ENCODE measurements at places on chromosomes 5 and 9.

DNA sequence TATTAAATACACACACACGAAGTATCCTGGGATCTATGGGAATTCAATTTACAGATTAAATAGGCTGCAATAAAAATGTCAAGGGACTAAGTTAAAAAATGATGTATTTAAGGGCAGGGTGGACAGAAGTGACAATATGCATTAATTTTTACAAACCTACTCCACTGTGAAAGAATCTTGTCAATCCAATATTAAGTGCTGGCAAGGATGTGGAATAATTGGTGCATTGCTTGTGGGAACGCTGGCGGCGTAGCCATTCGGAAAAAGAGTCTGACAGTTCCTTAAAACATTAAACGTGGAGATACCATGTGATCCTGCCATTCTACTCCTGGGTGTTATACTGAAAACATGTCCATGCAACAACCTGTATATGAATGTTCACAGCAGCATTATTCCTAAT lies 4.2 kb downstream of the CDC14B start:
- DNase-seq: no peak

DNA sequence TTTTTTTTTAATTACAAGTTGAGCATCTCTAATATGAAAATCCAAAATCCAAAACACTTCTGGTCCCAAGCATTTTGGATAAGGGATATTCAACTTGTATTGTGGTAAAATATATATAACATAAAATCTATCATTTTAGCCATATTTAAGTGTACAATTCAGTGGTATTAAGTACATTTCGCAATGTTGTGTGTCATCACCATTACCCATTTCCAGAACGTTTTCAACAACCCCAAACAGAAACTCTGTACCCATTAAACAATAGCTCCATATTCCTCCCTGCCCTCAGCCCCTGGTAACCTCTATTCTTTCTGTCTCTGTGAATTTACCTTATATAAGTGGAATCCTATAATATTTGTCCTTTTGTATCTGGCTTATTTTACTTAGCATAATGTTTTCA lies 24.9 kb downstream of the TICAM2 start:
- no peak for DNase-seq

DNA sequence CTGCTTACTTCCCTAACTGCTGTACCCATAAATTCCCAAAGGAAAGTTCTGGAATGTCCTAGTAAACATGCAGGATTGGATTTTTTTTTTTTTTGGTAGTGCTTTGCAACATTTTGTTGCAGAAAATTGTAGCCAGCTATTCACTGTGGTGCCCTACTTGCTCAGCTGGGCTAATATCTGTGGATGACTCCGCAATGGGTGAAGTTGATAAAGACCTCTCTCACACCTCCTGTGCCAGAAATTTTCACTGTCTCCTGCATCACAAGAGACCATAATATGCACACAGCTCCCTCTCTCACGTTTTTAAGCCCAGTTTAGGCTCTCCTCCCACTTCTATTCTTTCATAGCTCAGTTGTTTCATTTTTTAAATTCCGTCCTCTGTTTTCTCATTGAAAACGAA lies 136.5 kb upstream of the C6 start:
- DNase-seq: no peak

DNA sequence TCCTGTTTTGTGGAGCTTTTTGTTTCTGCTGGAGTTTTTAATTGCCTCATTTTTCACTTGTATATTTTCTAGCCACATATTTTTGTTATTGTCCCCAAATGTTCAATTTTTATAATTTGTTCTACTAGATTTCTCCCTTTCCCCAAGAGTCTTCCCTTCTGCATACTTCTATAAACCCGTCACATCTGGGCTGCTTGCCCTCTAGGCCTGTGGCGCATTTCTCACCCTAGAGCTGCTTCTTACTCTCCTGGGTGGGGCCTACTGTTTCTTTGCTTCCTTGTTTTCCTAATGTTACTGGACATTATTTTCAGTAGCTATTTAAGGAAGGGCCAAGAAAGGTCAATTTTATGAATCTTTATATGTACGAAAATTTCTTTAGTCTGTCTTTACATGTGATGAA lies 51.5 kb downstream of the NXNL2 start:
- DNase-seq: no peak

DNA sequence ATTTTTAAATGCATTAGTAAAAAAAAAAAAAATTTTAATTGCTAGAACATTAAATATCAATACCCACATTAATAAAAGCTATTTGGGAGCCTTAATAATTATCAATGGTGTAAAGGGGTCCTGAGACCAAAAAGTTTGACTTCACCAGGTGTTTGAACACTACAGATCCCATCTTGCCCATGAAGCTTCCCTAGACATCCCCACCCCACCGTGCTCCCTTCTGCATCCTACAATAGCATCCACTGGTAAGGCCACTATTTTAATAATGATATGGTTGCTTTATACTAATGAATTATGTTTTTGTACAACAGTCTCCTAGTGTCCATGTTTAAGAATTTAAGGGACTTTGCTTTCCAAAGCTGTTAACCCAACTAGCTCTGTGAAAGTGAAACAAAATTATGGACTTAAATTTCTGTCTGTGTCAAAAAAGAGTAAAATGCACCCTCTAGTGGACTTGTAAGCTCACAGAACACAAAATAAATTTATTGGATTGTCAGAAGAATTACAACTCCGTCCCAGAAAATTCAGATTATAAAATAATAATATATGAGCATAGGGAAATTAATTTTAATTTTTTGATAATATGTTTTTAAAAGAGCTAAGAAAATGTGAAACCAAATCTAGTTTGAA lies 76.0 kb downstream of the ARL15 start:
- no peak for DNase-seq

DNA sequence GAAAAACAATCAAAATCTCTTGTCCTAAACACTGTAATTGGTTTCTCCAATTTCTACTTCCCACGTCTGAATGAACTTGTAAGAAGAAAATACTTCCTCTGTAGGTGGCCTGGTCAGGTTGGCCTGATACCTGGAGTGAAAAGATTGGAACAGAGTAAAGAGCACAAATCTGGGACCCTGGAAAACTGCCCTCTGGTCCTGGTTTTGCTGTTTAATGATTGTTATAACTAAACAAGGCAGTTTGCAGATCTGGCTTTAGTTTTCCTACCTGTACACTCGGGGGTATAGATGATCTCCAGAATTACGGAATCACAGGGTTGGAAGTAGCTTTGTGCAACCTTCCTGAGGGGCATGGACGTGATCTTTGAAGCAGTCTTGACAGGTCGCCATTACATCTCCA lies 67.6 kb downstream of the ZSWIM6 start:
- DNase-seq: no peak

- DNase-seq: no peak
These were observed 519.9 kb downstream of the SEMA5A start for GRCh38 chr5:9025942-9026341.

DNA sequence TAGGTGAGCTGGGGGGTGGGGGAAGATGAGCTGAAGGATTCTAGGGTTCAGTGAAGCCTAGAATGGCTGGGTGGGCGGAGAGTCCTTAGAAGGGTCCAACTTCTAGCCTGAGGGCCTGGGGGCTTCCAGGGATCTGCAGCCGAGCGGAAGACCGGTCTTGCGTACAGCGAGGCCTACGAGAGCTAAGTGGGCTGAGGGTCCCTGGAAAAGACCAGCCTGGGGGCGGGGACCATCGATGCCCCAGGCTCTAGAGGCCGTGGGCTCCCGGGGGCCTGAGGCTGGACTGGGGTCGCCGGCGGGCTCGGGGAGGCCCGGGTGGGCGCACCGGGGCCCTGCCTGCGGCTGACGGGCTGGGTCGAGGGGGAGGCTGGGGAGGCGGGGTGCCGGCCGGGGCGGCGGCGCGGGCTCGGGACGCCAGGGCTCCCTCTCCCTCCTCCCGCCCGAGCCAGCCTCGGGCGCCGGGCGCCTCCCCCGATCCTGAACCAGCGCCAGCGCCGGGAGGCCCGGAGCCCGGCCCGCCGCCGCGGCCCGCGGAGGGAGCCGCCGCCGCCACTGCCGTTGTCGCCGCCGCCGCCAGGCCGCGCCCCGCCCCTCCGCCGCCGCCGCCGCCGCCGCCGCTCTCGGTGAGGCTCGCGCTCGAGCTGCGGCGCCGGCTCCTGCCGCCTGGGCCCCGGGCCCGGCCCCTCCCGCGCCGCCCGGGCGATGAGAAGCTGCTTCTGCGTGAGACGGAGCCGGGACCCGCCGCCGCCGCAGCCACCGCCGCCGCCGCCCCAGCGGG lies at the start of gene MVB12B:
Gene MVB12B (plus strand): TSS at position 602 of the 778 bp plus-strand sequence. CDS start 101 bp downstream, at position 703.
- DNase-seq: peak; percentile 33

- no peak for DNase-seq
These were observed 18.5 kb downstream of the PAEP start for GRCh38 chr9:135579889-135580660.

DNA sequence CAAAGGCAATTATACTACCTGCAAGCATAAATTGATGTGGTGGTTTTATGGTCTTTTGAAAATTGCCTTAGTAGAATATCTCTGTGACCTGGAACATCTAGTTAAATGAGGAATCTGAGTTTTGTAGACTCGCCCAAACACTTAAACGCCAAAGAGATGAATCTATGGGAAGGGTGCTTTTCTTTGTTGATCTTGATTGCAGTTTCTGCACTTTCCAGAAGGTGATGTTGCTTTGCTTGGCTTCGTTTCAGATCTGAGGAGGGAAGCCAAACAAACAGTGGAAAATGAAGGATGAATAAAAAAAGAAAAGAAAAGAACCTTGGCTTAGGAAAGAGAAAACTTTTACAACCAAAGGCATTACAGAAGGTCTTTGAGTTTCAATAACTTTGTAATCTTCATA lies 1021.2 kb downstream of the NR2F1-AS1 start:
- DNase-seq: no peak

- no peak for DNase-seq
These were observed 37.7 kb downstream of the TPPP start for GRCh38 chr5:655406-655805.

GRCh38 chr9:76302947-76303550 lies 91.2 kb downstream of the RFK start:
- no peak for DNase-seq

DNA sequence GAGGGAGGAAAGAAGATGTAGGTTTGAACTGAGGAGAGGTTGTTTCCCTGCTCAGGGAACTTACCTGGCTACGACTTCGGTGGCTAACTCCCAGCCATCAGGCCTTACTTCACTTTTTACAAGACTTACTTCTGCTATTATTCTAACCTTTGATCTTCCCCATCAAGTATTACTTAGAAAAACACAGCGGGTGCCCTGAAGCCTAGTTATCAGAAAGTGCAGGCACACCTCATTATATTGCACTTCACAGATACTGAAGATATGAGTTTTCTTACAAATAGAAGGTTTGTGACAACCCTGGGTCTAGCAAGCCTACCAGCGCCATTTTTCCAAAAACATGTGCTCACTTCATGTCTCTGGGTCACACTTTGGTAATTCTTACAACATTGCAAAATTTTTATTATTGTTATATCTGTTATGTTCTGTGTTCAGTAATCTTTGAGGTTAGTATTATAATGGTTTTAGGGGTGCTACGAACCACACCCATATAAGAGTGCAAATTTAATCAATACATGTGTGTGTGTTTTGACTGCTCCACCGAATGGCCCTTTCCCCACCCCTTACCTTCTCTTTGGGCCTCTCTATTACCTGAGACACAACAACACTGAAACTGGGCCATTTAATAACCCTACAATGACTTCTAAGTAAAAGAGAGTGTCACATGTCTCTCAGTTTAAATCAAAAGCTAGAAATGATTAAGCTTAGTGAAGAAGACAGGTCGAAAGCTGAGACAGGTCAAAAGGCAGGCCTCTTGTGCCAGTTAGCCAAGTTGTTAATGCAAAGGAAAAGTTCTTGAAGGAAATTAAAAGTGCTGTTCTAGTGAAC lies 2102.7 kb upstream of the WWC1 start:
- no peak for DNase-seq

- DNase-seq: peak; percentile 13
These were observed 935 bp upstream of the ZNF367 start for GRCh38 chr9:96418920-96419690.

DNA sequence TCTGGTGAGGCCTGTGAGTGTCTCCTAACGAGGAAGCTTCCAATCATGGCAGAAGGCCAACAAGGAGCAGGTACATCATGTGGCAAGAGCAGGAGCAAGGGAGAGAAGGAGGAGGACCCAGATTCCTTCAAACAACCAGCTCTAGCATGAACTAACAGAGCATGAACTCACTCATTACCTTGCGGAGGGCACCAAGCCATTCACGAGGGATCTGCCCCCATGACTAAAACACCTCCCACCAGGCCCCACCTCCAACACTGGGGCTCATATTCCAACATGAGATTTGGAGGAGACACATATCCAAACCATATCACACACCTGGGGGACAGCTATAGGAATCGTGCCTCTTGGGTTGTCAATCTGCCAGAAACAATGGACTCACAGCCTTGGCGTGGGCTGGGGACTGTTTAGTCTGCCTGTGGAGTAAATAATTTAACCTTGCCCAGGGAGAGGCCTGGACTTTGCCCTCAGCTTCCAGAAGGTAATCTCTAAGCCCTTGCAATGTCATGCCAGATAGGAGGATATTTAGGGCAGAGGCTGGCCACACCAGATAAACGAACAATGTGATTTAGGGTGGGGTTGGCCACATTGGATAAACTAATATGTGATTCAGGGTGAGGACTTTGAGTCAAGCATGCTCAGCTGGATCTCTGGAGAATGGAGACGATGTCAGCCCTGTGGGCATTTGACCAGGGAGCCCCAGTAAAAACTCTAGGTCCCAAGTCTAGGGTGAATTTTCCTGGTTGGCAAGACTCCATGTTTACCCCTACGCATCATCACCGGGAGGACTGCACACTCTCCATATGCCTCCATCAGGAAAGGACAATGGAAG lies 13.6 kb upstream of the VDAC1 start:
- DNase-seq: no peak

DNA sequence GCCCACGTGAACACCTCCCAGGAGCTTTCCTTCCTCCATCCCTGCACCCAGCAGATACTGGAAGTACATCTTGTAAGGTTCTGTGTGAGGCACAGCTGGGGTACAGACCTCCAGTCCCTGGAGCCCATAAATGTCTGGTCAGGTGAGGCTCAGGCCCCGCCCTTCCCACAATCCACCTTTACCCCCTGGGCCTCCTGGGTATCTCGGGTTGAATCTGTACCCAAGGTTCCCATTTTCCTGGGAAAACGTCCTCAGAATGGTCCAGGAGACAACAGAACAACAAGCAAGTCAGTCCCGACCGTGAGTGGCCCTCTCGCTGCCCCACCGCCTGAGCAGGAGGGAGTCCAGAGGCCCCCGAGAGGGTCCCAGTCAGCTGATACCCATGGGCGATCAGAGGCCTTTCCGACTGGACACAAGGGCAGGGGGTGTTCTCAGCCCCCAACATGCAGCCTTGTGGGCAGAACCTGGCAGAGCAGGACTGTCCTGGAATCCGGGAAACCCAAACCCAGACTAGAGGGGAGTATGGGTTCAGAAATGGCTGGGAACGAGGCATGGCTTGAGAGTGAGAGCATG lies 4.3 kb downstream of the SPATA31E1 start:
- DNase-seq: no peak

Data from T follicular helper cell (primary cell).